ENCODE measurements at places on chromosomes 1 and 21.

GRCh38 chr1:159282118-159282517 is 20.0 kb upstream of the FCER1A start:
- no peak for DNase-seq

DNA sequence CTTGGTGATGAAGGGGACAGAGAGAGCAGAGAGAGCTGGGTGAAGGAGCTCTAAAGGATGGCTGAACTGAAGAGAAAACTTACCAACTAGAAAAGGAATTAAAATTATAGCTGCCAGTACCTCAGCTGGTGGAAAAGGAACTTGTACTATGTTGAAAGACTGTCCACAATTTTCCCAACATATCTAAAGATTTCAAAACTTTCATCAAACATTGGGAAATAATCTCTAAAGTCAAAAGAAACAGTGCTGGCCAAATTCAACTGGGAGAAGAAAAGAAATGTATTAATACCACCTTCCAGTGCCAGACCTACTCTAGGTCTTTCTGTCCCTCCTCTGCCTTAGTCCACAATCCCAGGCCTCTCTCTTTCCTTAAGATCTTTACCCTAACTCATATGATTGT is 6.1 kb downstream of the SMG5 start:
- DNase-seq, result no peak

DNA sequence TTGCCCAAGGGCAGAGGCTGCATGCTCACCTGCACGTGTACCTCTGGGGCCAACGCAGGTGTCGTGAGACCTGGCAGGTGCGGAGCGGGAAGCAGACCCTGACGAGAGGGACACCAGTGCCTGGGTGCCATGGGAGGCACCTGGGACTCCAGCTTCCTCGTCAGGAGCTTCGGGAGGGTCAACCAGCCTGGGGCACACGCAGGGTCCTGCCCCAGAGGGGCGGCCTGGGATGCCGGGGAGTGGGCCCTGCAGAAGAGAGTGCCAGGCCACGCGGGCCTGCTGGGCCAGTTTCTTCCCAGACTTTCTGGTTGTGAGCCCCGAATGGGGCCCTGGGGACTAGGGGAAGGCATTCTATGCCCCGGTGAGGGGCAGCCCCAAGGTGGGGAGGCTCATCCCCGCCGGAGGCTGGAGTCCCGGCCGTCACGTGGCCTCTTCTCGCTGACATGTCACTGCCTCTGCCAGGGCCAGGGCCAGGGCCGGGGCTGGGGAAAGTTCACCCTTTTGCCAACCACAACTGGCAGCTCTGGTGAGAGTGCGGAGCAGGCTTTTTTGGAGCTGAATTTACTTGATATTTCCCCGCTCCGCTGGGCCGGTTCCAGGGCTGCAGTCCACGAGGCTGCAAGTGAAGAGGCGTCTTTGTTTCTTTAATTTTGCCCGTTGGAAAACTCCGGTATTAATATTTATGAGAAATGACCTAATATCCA is 38.5 kb upstream of the ACTRT2 start:
- DNase-seq, result no peak

GRCh38 chr1:238107322-238107721 is 216.6 kb upstream of the ZP4 start:
- DNase-seq, result no peak
